Stimulated activated CD4-positive, alpha-beta T cell treated with anti-CD3 and anti-CD28 coated beads, Interleukin-4, amount 100 ng/mL, for 1 hour (primary cell): ENCODE measurements at places on chromosomes 13 and 19.

GRCh38 chr13:42417626-42418025 is 145.7 kb downstream of the AKAP11 start:
- DNase-seq: no peak

DNA sequence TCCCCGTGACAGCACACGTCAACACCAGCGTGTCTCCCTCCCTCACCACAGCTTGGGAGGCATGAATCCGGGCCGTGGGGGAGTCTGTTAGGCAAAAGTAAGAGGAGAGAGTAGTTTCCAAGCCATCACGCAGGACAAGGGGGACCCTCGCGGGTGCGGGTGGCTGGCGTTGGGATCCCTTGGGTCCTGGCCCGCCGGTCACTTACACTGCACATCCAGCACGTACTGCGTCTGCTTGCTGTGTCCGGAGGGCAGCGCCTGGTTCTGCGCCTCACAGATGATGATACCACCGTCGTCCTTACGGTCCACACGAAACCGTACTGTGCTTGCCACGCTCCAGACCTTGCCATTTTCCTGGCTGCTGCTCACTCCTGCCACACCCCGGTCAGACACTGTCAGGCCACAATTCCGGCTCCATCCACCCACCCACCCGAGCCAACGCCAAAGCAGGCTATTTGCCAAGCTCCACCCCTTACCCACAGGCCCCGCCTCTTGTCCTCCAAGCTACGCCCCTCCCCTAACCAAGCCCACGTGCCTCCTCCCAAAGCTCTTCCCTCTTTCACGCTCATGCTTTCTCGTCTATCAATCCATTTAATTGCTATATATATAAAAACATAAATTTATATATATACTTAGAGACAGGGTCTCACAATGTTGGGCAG is 6.6 kb upstream of the ZNF428 start:
- DNase-seq: no peak

GRCh38 chr19:19191768-19192077 is 229 bp downstream of the BORCS8 start:
- DNase-seq: no peak

DNA sequence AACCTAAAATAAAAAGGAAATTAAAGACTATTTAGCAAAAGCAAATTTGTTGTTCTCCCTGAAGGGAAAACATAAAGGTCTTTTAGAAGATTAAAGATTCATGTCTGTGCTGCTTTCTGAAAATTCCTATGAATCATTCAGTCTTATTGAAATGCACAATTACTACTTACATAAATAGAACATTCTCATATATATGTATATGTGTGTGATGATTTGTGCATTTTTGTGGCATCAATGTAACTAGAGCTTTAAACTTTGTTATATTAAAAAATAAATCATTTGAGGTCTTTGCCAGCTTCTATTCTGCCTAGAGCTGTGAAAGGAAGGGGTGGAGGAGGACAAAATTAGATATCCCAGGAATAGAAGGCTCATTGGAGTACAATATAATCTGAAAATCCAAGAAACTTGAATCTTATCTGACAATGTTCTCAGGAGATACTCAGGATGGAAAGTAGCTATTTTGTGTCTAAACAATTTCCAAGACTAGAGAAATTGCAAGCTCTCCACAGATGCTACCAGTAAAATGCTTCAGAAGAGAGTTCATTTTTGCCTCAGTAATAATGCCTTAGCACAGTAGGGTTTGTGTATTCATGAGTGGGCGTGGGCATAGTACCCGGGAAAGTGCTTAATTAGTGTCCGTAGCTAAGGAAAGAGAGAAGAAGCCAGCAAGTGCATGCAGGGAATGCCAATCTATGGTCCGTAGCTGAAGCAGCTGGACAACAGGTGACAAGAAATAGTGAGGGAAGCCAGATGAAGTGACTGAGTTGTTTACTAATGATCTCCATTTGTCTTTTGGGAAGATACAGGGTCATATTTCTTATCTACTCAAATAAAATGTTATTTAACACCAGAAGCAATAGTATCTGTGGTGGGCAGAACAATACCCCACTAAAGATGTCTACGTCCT is 395.5 kb upstream of the NBEA start:
- DNase-seq: no peak

- DNase-seq: no peak
Measured at GRCh38 chr13:112764864-112765561, 75.2 kb downstream of the ATP11A start.

DNA sequence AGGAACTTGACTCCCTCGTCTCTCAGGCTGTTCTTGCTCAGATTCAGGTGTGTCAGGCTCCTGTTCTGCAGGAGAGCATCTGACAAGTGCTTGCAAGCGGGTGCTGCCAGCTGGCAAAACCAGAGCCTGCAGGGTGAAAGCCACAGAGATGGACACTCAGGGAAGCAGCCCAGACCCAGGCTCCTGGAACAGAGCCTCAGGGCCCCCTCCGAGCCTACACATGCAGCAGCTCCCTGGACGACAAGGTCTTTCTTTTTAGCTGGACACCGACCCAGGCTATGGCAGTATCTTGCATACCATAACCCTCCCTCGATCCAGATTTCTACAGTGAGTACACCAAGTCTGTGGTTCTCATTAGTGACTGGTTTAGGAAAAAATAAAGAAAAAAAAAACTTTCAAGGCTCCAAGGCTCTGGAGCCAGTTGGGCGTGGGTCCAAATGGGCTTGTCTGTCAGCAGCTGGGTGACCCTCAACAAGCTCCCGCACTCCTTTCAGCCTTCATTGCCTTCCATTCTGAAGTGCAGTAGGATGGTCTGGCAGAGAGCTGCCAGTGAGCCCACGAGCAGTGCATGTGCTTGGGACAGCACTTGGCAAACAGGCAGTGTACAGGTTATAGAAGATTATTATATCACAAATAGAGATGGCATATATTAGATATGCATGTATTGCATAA is 29.9 kb downstream of the NLRP13 start:
- DNase-seq: no peak

DNA sequence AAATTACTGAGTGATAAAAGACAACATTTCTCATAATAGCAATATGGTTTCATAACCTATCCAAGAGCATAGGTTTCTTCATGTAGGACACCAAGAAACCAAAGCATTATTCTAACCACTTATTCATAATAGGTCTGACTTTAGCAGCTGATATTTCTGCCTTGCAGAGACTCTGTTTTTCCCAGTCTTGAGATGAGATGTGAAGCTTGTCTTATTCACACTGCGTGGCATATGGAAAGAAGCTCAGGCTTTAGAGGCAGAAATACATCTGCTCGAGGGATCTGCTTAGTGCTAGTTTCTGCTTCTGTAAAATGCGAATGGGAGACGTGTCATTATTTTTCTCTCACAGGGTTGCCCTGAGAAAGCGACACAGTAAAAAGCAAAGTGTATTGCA is 232.0 kb upstream of the SPRY2 start:
- no peak for DNase-seq

- DNase-seq: peak; percentile 47
Measured at GRCh38 chr19:14434543-14435319, 1.6 kb downstream of the PKN1 start.

- no peak for DNase-seq
Measured at GRCh38 chr19:33662391-33663092, 40.8 kb downstream of the CHST8 start.

GRCh38 chr13:100014621-100015020 is 33.0 kb downstream of the ZIC2 start:
- no peak for DNase-seq

DNA sequence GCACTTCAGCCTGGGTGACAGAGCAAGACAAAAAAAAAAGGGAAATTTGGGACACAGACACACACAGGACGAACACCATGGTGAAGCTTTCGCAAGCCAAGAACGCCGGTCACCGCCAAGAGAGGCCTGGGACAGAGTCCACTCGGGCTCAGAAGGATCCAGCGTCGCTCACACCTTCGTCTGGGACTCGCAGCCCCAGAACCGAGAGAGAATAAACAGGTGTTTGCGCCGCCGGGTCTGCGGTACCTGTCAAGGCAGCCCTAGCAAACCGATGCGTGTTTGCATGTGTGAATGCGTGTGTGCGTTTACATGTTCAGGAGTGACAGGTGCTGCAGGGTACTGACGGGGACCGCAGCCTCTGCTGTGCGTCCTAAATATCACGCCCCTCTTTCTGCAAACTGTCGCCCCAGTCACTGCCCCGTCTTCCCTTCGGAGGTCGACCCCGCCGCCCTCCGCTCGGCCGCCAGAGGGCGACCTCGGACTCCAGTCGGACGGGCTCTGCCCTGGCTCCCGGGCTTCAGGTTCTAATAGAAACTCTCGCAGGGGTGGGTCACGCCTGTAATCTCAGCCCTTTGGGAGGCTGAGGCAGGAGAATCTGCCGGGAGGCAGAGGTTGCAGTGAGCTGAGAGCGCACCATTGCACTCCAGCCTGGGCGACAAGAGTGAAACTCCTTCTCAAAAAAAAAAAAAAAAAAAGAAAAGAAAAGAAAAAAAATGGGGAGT is 11.8 kb upstream of the CSNK1G2 start:
- DNase-seq: peak; percentile 82

DNA sequence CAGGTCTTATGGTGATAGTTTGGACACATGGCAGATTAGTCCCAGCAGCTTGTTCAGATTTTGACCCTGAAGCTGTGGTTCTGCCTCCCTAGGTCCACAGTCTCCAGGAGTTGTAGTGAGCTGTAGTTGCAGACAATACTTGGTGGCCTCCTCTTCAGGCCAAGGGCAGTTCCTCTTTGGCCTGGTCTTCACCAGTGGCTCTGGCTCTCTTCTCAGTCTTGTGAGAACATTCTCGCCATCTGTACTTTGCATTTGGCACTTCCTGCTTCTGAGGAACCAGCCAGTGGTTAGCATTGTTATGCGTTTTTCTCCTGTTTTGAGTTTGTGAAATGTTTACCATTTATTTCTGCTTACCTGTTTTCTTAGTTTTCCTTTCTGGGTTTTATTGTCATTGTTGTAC is 40.7 kb downstream of the PCCA start:
- no peak for DNase-seq

GRCh38 chr19:43229315-43229714 is 23.9 kb upstream of the PSG4 start:
- no peak for DNase-seq

DNA sequence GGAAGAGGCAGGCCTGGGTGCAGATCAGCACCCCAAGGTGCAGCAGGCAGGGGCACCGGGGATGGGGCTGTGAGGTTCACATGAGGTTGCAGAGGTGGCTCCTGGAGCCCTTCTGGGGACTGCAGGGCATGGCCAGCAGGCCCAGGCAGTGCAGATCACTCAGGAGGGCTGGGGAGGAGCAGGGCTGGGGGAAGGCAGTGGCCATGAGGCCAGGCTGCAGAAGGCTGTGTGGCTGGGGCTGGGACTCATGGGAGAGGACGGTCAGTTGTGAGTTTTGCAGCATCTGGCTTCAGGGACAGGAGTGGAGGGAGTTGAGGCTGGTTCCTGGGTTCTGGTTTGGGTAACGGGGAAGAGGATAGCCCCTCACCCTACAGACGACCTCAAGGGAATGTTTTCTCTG is 7.3 kb downstream of the WDR88 start:
- no peak for DNase-seq

GRCh38 chr19:6925801-6926751 is 38.7 kb downstream of the ADGRE1 start:
- peak; percentile 42 for DNase-seq

GRCh38 chr19:45103508-45104319 is 10.7 kb downstream of the PPP1R37 start:
- DNase-seq: no peak

- no peak for DNase-seq
Measured at GRCh38 chr13:20512042-20512683, 13.5 kb downstream of the CRYL1 start.

- DNase-seq: no peak
Measured at GRCh38 chr13:97986835-97987234, 33.4 kb downstream of the IPO5 start.

- DNase-seq: no peak
Measured at GRCh38 chr19:41708481-41708880, at the start of gene CEACAM5. Gene CEACAM5 (plus strand): TSS chr19:41708626. CDS start chr19:41708732, 106 bp downstream.

DNA sequence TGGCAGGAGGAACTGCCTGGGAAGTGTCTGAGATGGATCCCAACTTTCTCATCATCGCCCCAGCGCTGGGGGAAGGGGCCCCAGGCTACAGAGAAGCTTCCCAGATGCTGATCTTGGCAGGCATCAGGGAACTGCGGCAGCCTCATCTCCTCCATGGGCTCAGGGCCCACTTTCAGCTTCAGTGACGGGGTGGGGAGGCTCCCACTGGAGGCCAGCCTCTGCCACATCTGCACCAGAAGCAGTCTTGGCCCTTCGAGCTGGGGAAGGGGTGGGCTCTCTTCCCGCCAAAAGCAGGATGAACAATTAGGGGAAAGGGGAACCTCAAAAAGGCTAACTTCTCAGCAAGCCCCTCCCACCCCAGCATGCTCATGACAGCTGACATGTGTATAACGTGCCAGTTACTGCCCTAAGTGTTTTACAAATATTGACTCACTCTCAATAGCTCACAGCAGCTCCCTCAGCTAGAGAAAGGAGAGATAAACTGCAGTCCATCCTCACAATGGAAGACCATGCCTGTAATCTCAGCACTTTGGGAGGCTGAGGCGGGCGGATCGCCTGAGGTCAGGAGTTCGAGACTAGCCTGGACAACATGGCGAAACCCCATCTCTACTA is 7.1 kb upstream of the S1PR2 start:
- DNase-seq: no peak
